GM23338 (cell line): ENCODE measurements at places on chromosomes 6 and 20. TPM values are rescaled to one million over a fixed set of nuclear protein-coding genes. Genes with fewer than 3 reads are reported as not detected.

The SLC52A3 gene
- polyA plus RNA-seq: 2.3 and 2.5 TPM in 2 replicates

GRCh38 chr6:138526822-138527235 is 27.5 kb upstream of the NHSL1 start:
- DNase-seq: no peak

The VPS16 gene
- 11.2 and 13.5 TPM in 2 replicates for polyA plus RNA-seq

The PNPLA1 gene
- not detected in 2 replicates for polyA plus RNA-seq

- DNase-seq: no peak
Observed at GRCh38 chr20:40010483-40010882, 678.6 kb downstream of the MAFB start.

GRCh38 chr20:63955827-63956663 is at the start of gene UCKL1:
Gene UCKL1 (minus strand): TSS chr20:63956416. CDS start chr20:63956372, 44 bp downstream.
- peak; percentile 94 for DNase-seq

GRCh38 chr20:23143098-23143497 is 57.0 kb upstream of the CD93 start:
- no peak for DNase-seq

The RPP40 gene
- polyA plus RNA-seq: 31.2 and 39.3 TPM in 2 replicates

DNA sequence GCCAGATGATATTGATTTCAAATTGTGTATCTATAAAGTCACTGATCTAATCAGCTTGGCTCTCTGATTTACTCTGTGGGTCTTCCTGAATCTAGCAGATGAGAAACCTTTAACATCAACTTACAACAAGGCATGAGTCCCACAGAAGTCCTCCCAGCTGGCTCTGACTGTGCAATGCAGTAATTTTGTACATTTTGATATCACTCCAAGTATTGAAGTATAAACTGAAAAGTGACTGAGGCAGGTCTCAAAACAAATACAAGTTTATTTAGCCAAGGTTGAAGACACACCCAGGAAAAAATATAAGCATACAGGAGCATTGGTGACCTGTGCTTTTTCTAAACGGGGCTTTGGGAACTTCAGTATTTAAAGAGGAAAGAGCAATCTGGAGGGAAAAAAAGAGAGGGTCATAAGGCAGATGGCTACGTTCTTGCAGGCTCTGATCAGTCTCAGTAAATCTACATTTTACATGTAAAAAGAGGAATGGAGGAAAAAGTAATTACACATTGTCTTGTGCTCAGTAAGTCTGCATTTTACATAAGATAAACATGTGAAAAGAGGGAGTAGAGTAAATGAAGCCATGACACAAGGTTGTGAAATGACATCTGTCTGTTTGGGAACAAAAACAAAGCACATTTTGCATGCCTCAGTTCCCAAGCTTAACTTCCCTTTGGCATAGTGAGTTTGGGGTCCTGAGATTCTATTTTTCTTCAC is 59.5 kb downstream of the CRYBG1 start:
- DNase-seq: no peak

- DNase-seq: no peak
Observed at GRCh38 chr6:127854009-127854408, 46.8 kb downstream of the THEMIS start.

The PTCHD4 gene
- polyA plus RNA-seq: 0.19 and 0.78 TPM in 2 replicates

GRCh38 chr6:66103954-66104353 is 396.9 kb upstream of the EYS start:
- no peak for DNase-seq

The GLP1R gene
- polyA plus RNA-seq: 0.38 and 0.42 TPM in 2 replicates

- DNase-seq: peak; percentile 12
Observed at GRCh38 chr6:28254121-28254519, 2.1 kb upstream of the ZKSCAN4 start.

DNA sequence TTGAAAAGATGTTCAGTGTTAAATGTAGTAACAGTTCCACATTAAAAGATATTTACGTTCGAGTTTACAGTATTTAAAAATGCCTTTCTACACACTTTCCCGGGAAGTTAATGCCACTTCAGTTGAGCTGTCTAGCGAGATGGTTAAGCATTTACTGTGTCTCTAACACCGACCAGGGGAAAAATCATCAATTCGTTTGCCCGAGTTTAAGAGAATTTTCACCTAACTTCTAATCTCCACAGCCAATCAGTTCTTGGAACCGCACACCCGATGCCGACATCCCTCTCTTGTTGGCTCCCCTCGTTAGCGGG is 58.2 kb downstream of the FAM217A start:
- DNase-seq: no peak
